IMR-90 (cell line): ENCODE measurements at places on chromosomes 16 and 17. TPM values are rescaled to one million over a fixed set of nuclear protein-coding genes. Genes with fewer than 3 reads are reported as not detected.

- no peak for DNase-seq
These were observed at the start of gene OR1D2 for GRCh38 chr17:3104322-3104721. Gene OR1D2 (minus strand): TSS chr17:3104422. CDS start chr17:3092996, 11,426 bp downstream.

GRCh38 chr16:71426069-71426879 lies 15.6 kb downstream of the TLE7 start:
- DNase-seq = peak; percentile 90

GRCh38 chr17:38914741-38915638 lies 10.4 kb upstream of the LASP1NB start:
- no peak for DNase-seq

ADGRG1 gene
- total RNA-seq = 0.83 and 0.90 TPM in 2 replicates

NPIPA7 gene
- 0.36 TPM in 1 of 2 replicates, not detected in the other for total RNA-seq

DNA sequence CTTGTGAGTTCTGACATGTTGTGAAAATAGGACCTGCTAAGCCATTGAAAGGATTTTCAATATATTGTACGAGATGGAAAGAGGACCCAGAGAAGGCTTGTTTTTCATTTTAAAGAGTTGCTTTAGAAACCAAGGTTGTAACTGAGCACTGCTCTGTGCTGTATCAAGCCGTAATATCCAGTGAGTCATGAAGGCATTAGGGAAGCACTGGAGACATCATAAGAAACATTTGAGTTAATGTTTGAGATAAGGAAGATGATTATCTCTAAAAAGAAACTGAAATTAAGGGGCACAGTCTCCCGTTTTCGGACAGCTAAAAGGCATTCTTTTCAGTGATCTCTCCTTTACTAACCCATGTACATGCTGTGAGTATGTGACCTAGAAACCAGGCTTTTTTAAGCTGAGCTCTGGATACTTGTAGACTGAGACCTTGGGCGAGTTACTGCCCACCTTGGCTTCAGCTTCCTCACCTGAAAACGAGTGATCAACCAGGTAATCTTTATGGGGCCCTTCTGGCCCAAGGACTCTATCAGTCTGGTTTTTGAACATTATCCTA lies 149.2 kb upstream of the TBX2 start:
- DNase-seq = peak; percentile 85

- DNase-seq = peak; percentile 76
These were observed 690 bp downstream of the RHOT1 start for GRCh38 chr17:32142857-32143526.

- no peak for DNase-seq
These were observed 2.4 kb upstream of the NFATC3 start for GRCh38 chr16:68082629-68083238.
